ENCODE measurements at places on chromosomes 6 and 20. TPM values are rescaled to one million over a fixed set of nuclear protein-coding genes. Genes with fewer than 3 reads are reported as not detected.

CENPQ gene
- total RNA-seq: 1.6 TPM

NMBR gene
- total RNA-seq: not detected

CDC5L gene
- 24.9 TPM for total RNA-seq

DNA sequence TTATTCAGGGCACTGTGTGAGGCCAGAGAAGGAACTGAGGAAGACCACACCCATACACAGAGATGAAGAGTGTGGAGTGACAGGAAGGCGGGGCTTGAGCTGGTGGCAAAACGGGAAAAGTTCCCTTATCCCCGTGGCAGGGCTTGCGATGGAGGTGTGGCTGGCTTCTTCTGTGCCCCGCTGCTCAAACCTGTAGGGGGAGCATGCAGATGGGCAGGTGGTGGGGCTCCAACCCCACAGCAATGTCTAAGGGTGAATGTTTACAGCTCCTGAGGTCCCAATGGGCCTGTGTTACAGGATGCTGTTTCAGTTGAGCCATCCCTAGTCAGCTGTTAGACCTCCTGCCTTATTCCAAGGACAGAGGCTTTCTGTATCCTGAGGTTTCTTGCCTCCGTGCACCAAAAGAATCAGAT is 105.9 kb downstream of the LY86 start:
- no peak for DNase-seq

- DNase-seq: no peak
These were observed 456.4 kb upstream of the MANEA start for GRCh38 chr6:95120984-95121383.

PI16 gene
- total RNA-seq: 1.1 TPM

CLIC5 gene
- 1.7 TPM for total RNA-seq

- DNase-seq: no peak
These were observed 70.6 kb downstream of the CDC40 start for GRCh38 chr6:110250838-110251237.

NFKBIE gene
- total RNA-seq: 56.4 TPM

DNA sequence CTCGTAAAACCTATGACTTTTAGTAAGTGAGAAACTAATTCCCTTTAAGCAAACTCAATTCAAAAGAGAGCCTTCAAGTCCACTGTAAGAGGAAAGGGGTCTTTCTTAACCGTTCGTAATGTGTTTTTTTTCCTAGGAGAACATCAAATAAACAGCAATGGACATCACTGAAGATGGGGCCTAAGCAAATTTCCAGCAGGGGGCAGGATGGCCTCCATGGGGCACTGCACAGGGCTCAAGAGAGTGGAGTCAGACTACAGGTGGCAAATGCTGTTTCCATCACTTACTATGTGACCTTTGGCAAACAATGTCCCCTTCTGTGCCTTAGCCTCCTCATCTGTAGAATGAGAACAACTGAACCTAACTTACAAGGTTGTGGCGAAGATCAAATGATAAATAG is 88.7 kb downstream of the ARHGAP18 start:
- peak; percentile 62 for DNase-seq

DNA sequence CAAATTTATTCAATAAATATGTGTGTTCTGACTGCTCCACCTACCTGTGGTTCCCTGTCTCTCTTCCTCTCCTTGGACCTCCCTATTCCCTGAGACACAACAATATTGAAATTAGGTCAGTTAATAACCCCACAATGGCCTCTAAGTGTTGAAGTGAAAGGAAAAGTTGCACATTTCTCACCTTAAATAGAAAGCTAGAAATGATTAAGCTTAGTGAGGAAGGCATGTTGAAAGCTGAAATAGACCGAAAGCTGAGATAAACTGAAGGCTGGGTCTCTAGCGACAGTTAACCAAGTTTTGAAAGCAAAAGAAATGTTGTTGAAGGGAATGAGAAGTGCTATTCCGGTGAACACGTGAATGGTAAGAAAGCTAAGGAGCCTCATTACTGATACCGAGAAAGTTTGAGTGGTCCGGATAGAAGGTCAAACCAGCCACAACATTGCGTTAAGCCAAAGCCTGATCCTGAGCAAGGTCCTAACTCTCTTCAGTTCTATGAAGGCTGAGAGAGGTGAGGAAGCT is 34.1 kb downstream of the UST start:
- peak; percentile 39 for DNase-seq

DNA sequence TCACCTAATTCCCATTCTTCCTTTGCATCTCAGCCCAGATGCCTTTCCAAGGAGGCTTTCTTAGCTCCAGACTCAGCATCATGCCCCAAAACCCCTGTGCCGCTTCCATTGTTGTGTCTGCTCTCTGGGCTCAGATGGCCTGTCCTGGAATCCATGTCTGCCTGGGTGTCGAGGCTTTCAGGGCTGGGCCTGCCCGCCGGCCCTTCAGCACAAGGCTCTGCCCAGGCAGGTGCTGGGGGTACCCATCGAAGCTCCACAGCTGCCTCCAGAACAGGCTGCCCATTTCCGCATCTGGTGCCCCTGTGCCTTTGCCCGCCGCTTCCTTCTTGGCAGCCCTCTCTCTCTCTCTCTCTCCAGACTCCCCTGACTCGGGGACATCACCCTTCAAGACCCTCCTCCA is 1.2 kb downstream of the CPXM1 start:
- no peak for DNase-seq

- no peak for DNase-seq
These were observed 17.2 kb downstream of the GDAP1L1 start for GRCh38 chr20:44264287-44264686.

- no peak for DNase-seq
These were observed 78.7 kb upstream of the SULF2 start for GRCh38 chr20:47863981-47864380.

PRSS16 gene
- total RNA-seq: not detected

- peak; percentile 72 for DNase-seq
These were observed 31.8 kb upstream of the GMPR start for GRCh38 chr6:16206595-16207037.

GRCh38 chr6:91088976-91089375 is 502.1 kb upstream of the MAP3K7 start:
- DNase-seq: no peak

PAQR8 gene
- total RNA-seq: 5.0 TPM

TMEM151B gene
- not detected for total RNA-seq

- peak; percentile 55 for DNase-seq
These were observed 202.8 kb downstream of the DLL1 start for GRCh38 chr6:170087941-170088581.

ADGRF4 gene
- not detected for total RNA-seq

- DNase-seq: no peak
These were observed 48.7 kb upstream of the DACT2 start for GRCh38 chr6:168368066-168368820.

NKX2-2 gene
- total RNA-seq: not detected

SUMO4 gene
- 3.4 TPM for total RNA-seq

DNA sequence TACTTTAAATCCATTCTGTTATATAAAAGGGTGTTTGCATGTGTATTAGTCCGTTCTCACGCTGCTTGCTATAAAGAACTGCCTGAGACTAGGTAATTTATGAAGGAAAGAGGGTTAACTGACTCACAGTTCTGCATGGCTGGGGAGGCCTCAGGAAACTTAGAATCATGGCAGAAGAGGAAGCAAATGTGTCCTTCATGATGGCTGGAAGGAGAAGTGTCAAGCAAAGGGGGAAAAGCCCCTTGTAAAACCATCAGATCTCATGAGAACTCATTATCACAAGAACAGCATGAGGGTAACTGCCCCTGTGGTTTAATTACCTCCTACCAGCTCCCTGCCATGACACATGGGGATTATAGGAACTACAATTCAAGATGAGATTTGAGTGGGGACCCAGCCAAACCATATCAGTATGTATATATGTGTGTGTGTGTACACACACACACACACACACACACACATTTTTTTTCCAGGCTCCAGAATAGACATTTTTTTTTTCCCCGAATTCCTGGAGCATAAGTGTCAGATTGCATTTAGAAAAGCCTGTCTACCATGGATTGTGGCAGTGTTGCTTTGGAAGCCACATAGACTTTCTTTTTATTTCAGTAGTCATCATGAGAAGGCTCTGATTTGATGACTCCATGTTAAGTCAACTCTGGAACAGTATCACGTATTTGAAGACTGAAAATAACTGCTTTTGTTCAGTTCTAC is 31.5 kb downstream of the KDM1B start:
- no peak for DNase-seq

- DNase-seq: no peak
These were observed 169.1 kb upstream of the FUT9 start for GRCh38 chr6:95846652-95847051.

- no peak for DNase-seq
These were observed 3.2 kb downstream of the TPD52L2 start for GRCh38 chr20:63868264-63868663.

DNA sequence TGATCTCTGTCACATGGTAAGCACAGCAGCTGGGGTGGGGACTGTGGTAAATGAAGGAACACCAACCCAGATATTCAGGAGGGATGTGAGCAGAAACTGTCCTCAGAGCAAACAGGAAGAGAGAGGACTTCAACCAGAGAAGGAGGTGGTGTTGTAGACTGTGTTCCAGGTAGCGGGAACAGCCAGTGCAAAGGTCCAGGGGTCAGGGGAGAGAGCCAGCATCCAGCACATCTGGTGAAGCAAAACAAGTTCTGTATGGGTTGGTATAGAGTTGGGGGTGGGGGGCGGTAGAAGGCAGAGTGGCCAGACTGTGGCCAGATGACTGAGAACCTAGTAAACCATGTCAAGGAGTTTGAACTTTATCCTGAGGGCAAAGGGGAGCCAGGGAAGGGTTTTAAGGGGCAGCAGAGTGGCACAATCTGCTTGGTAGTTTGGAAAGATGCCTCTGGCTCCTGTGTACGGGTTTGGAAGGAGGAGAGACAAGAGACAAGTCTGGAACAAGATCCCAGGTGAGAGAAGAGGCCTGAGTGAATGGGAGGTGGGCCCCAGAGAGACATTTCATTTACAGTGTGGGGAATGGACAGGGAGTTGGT is 27.8 kb upstream of the TTPAL start:
- no peak for DNase-seq

DNA sequence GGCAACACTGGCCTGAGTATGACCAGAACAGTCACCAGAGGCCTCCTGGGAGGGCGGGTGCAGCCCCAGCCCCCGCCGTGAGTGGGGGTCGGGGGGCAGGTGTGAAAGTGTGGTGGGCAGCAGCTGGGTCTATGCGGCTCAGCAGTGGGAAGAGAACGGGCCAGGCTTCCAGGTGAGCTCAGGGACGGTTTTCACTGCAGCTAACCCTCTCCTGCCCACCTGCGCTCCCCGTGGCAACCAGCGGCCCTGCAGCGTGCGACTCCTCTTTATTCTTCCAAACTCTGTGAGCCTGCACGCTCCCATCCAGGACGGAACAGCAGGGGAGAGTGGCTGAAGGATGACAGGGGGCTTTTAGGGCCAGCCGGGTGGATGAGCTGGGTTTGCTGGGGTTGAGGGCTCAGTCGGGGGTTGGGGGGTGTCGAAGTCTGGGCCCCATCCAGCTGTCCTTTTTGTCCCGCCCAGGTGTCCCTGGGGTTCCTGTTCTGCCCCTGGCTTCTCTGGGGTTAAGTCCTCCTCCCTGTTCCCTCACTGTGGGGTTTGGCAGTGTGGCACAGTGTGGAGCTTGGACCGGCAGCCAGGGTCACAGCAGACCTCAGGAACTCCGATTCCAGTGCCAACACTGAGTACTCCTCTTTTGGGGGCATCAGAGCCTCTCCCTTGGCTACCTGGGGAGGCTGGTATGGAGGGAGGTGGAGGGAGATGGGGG is 859 bp upstream of the BIRC7 start:
- peak; percentile 40 for DNase-seq

GRCh38 chr6:150452428-150453243 is 83.8 kb downstream of the IYD start:
- no peak for DNase-seq

DNA sequence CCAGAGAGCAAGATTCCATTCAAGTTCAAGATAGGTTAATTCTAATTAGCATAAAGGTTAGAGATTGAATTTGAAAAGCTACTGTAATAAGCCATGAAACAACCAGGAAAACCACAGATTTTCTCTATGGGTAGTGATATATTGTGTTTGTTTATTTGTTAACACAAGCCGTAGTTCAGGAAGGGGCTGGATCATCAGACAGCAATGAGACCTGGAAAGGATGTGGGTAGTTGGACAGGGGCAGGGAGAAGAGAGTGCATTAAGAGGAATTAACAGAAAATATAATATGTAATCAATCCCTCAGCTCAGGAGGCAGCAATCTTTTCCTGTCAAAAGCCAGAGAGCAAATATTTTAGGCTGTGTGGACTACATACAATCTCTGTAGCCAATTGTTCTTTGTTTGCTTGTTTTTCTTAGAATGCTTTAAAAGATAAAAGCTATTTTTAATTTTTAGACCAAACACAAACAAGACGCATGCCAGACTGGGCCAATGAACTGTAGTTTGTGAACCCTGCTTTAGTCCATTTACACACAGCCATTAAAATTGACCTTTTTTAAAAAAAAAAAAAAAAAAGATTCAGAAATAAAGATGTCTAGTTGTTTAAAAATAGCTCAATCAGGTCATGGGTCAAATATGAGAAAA is 398.7 kb upstream of the MARCKS start:
- DNase-seq: no peak

DNA sequence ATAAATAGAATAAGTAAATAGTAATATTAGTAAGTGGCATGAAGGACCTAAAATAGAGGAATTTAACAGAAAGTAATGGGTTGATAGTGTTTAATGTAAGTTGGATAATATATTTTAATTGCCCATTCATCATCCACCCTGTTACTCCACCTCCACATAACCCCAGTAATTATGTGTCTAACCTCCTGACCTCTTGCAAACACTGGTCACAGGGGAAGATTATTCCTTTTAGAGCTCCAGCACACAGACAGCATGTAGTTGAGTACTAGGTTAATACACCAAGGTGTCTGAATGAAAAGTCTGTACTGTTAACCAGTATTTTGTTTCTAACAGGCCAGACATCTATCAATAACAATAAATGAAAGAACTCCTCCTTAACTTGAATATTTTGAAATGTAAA is 92.4 kb upstream of the EYS start:
- DNase-seq: no peak

CDSN gene
- not detected for total RNA-seq

ZBTB2 gene
- total RNA-seq: 36.9 TPM

OLIG3 gene
- not detected for total RNA-seq

GRCh38 chr6:6646384-6646783 is 57.9 kb downstream of the LY86 start:
- no peak for DNase-seq

DNA sequence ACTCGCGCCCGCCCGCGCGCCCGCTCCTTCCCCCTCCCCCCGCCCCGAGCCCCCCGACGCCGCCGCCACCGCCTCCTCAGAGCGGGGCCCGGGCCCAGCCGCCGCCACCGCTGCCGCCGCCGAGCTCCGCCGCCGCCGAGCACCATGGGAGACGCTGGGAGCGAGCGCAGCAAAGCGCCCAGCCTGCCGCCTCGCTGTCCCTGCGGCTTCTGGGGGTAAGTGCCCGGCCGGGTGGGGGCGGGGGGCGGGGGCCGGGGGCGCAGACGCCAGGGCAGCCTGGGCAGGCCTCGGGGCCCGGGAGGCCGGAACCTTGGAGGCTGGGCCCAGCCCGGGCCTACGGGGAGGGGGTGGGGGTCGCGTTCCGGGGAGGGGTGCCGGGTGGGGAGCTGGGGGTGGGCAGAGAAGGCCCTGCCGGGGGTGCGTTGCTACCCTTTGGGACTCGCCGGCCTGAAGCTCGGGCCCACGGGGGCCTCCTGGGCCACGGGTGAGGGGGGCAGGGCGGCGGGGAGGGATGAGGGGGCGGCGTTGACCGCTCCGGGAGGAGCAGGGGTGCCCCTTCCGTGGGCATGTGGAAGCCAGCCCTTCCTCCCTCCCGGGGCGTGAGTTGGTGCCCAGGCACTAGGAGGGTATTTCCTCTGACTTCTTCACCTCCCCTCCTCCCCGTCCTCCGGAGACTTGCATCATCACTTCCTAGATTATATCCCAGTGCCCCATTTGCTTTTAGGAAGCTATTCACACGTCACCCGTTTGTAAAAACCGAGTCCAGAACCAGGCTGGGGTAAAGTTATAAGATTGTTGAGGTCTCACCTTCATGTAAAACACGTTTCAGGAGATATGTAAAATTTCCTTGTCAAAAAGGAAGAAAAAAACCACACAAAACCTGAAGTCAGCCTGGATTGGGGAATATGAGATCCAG is 533 bp downstream of the ZFAND3 start:
- DNase-seq: peak; percentile 76
